ENCODE measurements at places on chromosomes 5 and 9.

GRCh38 chr9:131812116-131812790 is 72.4 kb upstream of the RAPGEF1 start:
- no peak for DNase-seq

- DNase-seq, result no peak
Observed at GRCh38 chr5:333945-334344, 12.4 kb downstream of the AHRR start.

- no peak for DNase-seq
Observed at GRCh38 chr5:150490296-150490669, 17.6 kb upstream of the NDST1 start.

GRCh38 chr9:14313951-14314423 is at the start of gene NFIB:
Gene NFIB (minus strand): TSS chr9:14314141. CDS start chr9:14313511, 630 bp downstream.
- no peak for DNase-seq

- DNase-seq, result no peak
Observed at GRCh38 chr9:26334706-26335105, 557.9 kb downstream of the CAAP1 start.

DNA sequence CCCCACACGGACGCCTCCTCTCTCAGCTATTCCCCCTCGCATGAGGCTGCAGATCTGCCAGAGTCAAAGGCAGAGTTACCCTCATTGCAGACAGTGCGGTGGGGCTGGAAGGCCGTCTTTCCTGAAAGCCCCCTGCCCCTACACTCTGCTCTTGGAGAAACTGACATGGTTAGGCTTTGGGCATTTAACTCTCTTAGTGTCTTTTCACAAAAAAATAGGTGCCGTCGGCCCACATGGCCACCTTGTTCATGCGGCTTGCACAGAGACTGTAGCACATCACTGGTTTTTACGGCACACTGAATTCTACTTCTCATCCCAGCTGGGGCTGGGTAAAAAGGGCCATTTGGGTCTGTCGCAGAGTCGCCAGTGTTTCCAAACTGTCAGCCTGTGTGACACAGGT is 107.6 kb downstream of the ENTREP1 start:
- DNase-seq, result no peak

GRCh38 chr5:106288979-106289378 is 1381.8 kb downstream of the EFNA5 start:
- no peak for DNase-seq

DNA sequence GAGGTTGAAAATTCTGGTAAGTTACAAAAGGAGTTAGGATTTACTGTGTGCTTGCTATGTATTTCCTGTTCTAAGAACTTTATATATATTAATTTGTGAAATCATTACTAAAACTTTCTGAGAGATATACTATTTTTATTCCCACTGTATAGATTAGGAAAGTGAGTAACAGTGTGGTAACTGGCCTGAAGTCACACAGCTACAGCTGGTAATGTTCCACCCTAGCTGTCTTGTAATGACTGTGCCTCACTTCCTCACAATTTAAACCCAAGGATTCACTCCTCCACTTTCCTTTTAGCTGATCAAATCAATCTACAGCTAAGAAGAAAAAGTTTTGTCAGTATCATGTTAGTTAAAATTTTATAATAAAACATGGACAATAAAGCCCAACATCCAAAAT is 278.8 kb downstream of the GAS1 start:
- DNase-seq, result no peak

DNA sequence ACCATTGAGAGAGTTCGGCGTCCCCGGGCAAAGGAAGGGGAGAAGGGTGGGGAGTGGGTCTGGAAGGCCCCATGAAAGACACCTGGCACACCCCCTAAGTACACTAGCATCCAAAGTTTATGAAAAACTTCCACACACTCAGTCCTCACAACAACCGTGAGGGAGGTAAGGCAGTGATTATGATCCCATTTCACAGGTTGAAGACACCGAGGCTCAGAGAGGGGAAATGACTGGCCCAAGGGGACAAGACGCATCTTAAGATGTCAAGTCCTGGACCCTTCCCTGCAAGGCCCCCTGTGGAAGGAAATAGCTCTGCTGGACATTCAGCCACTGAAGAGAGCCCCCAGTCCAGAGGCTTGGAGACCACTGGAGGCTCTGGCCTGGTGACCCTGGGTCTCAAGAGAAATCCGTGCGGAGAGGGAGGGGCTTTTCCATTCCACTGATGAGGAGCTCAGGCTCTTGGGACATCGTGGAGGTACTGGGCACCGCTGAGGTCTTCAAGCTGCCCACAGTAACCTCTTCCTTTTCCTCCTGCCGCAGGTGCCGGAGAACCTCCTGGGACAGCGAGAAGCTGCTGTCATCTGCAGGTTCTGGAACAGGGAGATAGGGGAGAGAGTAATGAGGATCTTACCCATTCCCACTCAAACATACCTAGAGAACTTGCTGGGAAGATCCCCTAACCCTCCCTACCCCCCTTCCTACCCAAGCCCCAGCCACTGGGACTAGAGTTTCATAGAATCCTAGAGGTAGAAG is 5.2 kb downstream of the SMIM33 start:
- DNase-seq, result no peak

DNA sequence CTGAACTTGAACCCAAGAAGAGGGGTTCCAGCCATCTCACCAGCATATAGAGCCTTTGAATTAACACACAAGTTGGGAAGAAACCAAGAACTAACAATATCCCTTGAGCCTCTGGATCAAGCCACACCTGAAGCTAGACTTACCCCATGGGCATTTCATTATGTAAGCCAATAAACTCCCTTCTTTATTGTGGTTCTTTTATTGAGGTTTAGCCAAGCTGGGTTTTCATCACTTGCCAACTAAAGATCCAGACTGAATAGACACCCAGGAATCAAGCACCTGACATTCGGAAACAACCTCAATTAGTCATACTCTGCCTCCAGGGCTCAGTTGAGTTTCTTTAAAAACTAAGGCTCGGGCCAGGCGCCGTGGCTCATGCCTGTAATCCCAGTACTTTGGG is 226.7 kb downstream of the AGTPBP1 start:
- no peak for DNase-seq

- peak; percentile 70 for DNase-seq
Observed at GRCh38 chr9:136438548-136439480, 831 bp downstream of the INPP5E start.

DNA sequence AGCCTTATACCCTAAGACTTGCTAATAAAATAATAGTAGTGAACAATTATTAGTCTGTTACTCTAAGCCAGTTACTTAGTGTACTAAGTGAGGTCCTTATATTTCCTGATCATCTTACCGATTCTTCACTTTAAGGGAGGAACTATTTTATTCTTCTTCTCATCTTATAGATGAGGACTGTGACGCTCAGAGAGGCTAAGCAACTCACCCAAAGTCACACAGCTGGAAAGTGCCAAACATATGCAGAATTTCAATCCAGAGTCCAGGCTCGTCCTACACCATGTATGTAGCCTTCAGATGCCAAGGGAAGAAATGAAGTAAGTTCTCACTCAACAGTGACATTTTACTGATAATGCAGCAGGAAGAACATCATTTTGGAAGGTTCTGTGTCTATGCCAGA is 34.4 kb upstream of the ARAP3 start:
- no peak for DNase-seq

- DNase-seq, result no peak
Observed at GRCh38 chr9:129781131-129781530, 21.9 kb upstream of the TOR1B start.

DNA sequence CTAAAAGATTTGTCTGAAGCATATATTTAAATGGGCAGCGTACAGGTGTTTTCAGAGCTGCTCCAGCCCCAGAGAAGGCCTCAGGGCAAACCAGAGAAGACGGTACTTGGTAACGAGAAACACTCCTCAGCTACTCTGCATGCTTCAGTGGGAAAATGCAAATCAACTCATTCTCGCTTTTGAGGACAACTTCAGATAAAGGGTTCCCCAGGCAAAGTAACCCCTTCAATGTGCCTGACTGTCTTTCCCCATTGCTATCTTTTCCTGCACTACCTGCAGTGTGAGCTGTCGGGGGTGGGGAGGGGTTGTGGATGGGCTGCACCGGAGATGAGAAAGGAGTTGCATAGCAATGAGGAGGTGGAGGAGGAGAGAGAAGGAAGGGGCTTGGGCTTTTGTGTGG is 339.7 kb upstream of the CLINT1 start:
- DNase-seq, result no peak

Data from stimulated activated naive CD8-positive, alpha-beta T cell treated with anti-CD3 and anti-CD28 coated beads, Interleukin-15, amount 100 ng/mL, for 72 hours (primary cell).